ENCODE measurements at places on chromosomes 5 and 9. TPM values are rescaled to one million over a fixed set of nuclear protein-coding genes. Genes with fewer than 3 reads are reported as not detected.

PHF24 gene
- total RNA-seq, result 0.47 TPM

TEX48 gene
- total RNA-seq, result not detected

ZNF454 gene
- 0.61 TPM for total RNA-seq

SMIM32 gene
- total RNA-seq, result not detected

SH3GL2 gene
- not detected for total RNA-seq

F12 gene
- total RNA-seq, result 30.0 TPM

DNA sequence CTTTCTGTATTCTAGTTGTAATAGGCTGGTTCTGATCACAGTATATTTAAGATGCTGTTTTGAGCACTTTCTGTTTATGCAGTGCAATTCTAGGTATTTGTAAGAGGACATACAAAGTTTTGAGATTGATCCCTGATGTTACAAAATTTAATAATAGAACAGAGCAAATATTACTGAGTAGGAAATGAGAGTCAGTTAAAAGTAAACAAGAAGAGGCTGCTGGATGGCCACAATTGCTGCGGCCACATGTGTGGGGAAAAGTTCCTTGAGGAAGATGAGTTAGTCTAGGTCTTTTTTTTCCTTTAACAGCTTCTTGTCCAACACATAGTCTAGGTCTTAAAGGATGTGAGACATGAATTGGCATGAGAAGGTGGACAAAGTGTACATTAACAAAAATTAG, 11.3 kb downstream of the EHMT1 start:
- no peak overlapping the region for H3K27ac ChIP-seq
- no peaks in the 10 kb centered on the region for H3K27me3 ChIP-seq
- no peak overlapping the region for H3K4me3 ChIP-seq

DNA sequence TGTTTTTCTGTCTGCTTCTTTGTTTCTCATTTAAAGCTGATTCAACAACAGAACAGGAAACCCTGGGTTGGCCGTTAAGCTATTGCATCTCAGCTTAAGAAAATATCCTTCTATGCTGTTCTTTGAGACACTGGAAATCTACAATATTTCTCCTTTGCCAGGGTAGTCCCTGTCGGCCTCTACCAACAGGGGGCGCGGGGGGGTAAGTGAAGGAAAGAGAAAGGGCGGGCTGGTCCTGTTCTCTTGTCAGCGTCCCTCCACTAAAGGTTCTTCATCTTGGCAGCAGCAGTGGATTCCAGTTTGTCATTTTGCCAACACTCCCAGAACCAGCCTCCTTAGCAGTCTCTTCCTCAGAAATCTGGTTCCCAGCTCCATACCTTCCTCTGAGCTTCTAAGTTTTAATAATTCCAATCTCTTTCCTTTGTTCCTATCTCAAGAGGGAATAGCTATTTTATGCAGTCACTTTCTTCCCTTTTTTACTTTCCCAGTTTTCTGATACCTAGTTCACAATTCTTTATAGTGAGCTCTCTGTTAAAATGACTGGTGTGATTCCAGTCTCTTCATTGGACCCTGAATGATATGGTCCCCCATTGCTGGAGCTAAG, 222.3 kb downstream of the GLIS3 start:
- H3K4me1 ChIP-seq, result no peaks in the 10 kb centered on the region
- no peak overlapping the region for H3K27ac ChIP-seq
- H3K36me3 ChIP-seq, result no peaks in the 10 kb centered on the region
- no peak overlapping the region for H3K4me3 ChIP-seq

GRCh38 chr9:8649807-8650206, 850.2 kb upstream of the DMAC1 start:
- H3K27ac ChIP-seq, result no peak overlapping the region
- DNase-seq, result no peak
- H3K27me3 ChIP-seq, result no peaks in the 10 kb centered on the region
- H3K4me3 ChIP-seq, result no peak overlapping the region

GRCh38 chr9:117682955-117683710, 21.1 kb upstream of the TLR4 start:
- H3K4me3 ChIP-seq, result no peak overlapping the region

- no peak for DNase-seq
- no peak overlapping the region for H3K27ac ChIP-seq
- no peak overlapping the region for H3K4me3 ChIP-seq
- peaks cover 6% of the 10 kb centered on the region for H3K4me1 ChIP-seq
- H3K36me3 ChIP-seq, result no peaks in the 10 kb centered on the region
Observed at GRCh38 chr9:761176-761792, 80.2 kb upstream of the DMRT1 start.

DNA sequence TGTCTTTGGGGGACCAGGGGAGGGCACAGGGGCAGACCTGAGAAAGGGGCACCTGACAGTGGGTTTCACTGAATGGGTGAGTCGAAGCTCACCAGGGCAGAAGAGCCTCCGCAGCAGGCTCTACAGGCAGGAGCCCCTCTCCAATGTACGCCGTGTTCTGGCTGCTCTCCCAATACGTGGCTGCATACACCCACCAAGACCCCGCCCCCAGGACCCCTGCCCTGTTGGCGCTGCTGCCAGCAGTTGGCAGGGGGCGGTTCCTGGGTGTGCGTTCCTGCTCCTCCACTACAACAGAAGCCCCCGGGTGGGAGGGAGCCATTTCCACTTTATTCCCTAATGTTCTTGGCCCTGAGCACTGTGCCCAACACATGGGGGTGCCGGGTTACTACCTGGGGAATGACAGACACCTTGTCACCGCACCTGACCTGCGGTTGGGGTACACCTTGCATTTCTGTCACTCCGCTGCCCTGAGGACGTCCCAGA, 30.3 kb downstream of the SARDH start:
- no peaks in the 10 kb centered on the region for H3K27me3 ChIP-seq
- no peak for DNase-seq
- H3K4me1 ChIP-seq, result no peaks in the 10 kb centered on the region
- no peaks in the 10 kb centered on the region for H3K36me3 ChIP-seq
- no peak overlapping the region for H3K4me3 ChIP-seq

GRCh38 chr9:110126986-110127864, 80.7 kb downstream of the C9orf152 start:
- peaks cover 35% of the 10 kb centered on the region for H3K4me1 ChIP-seq
- DNase-seq, result no peak
- H3K27ac ChIP-seq, result no peak overlapping the region

DNA sequence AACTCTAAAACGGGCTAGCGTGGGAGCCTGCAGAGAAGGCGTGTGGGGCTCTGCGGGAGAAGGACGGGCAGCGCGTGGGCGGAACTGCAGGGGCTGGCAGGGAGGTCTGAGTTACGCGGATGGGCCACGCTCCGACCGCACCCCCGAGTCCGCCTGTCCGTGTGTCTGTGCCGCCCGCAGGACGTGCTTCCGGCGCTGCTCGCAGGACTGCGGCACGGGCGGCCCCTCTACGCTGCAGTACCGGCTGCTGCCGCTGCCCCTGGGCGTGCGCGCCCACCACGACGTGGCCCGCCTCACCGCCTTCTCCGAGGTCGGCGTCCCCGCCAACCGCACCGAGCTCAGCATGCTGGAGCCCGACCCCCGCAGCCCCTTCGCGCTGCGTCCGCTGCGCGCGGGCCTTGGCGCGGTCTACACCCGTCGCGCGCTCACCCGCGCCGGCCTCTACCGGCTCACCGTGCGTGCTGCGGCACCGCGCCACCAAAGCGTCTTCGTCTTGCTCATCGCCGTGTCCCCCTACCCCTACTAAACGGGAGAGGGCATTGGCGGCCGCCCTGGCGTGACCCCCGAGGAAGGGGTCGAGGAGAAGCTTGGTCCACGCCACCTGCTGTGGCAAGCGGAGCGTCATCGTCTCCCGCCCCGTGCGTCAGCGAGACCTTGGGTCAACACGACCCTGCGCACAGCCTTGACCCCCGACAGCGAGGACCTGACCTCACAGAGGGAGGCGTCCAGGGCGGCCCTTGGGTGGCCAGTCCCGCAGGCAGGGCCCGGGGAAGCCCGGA, 11.4 kb upstream of the ASS1 start:
- no peaks in the 10 kb centered on the region for H3K27me3 ChIP-seq
- no peak overlapping the region for H3K4me3 ChIP-seq
- no peaks in the 10 kb centered on the region for H3K36me3 ChIP-seq
- H3K27ac ChIP-seq, result no peak overlapping the region
- H3K4me1 ChIP-seq, result no peaks in the 10 kb centered on the region
- DNase-seq, result no peak

GRCh38 chr9:22483528-22484070, 37.0 kb downstream of the DMRTA1 start:
- H3K36me3 ChIP-seq, result no peaks in the 10 kb centered on the region
- no peaks in the 10 kb centered on the region for H3K4me1 ChIP-seq
- H3K4me3 ChIP-seq, result no peak overlapping the region

DNA sequence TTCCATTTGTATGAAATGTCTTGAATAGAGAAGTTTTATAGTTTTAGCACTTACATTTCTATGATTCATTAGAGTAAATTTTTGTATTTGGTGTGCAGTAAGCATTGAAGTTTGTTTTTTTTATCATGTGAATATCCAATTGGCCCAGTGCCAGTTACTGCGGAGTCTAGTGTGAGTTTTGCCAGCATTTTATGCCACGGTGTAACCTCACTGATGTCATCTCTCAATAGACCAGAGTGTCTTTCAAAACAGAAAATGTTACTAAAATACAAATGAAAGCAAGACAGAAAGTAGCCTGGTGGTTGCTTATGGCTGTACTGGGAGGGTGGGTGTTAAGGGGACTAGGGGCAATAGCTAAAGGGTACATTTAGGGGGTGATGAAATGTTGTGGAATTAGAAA, 62.8 kb downstream of the IPPK start:
- no peaks in the 10 kb centered on the region for H3K4me1 ChIP-seq
- H3K4me3 ChIP-seq, result no peak overlapping the region
- no peaks in the 10 kb centered on the region for H3K36me3 ChIP-seq
- no peak overlapping the region for H3K27ac ChIP-seq
- no peak for DNase-seq

DNA sequence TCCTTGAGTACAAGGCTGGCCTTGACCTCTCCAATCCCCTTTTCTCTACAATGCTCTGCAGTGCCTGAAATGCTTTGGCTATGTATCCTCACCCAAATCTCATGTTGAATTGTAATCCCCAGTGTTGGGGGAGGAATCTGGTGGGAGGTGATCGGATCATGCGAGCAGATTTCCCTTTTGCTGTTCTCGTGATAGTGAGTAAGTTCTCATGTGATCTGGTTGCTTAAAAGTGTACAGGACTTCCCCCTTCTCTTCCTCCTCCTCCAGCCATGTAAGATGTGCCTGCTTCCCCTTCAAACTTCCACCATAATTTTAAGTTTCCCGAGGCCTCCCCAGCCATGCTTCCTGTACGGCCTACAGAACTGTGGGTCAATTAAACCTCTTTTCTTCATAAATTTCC, 28.5 kb upstream of the AKNA start:
- no peaks in the 10 kb centered on the region for H3K36me3 ChIP-seq
- no peaks in the 10 kb centered on the region for H3K4me1 ChIP-seq
- H3K4me3 ChIP-seq, result no peak overlapping the region
- no peak overlapping the region for H3K27ac ChIP-seq

DNA sequence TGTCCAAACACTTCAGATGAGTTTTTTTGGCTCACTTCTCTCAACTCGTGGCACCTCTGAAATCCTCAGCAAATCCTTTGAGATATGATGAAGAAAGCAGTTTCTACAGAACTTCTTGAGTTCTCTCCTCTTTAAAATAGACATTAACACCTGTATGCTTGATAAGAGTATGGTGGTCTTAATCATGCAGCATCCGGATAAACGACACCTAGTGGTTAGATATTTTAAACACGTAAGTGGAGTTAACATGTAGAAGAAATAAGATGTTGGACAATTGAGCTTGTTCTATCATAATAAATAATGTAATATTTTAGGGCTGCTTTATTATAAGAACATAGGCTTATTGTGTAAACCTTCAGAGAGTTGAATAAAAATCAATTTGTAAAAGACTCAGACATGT, 324.8 kb downstream of the CYLC2 start:
- no peak for DNase-seq
- no peaks in the 10 kb centered on the region for H3K27me3 ChIP-seq
- no peaks in the 10 kb centered on the region for H3K4me1 ChIP-seq
- H3K4me3 ChIP-seq, result no peak overlapping the region

DNA sequence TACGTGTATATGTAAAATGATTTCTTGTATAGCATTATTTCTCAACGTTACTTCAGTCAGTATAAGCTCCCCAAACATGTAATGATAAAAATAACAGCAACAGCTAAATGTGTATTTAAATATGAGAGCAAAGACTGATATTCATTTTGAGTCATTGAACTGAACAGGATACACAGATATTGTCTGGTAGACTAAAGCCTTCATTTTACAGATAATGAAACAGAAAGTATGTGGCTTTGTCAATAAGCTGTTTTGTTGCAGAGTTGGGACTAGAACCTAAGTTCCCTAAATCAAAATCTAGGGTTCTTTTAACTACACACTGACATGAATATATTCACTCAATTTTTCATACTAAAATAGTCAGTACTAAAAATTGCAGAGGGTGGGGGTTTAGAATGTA, 80.4 kb upstream of the MARCHF11 start:
- no peak overlapping the region for H3K27ac ChIP-seq
- no peak for DNase-seq
- no peak overlapping the region for H3K4me3 ChIP-seq
- no peaks in the 10 kb centered on the region for H3K27me3 ChIP-seq
- H3K36me3 ChIP-seq, result no peaks in the 10 kb centered on the region

DNA sequence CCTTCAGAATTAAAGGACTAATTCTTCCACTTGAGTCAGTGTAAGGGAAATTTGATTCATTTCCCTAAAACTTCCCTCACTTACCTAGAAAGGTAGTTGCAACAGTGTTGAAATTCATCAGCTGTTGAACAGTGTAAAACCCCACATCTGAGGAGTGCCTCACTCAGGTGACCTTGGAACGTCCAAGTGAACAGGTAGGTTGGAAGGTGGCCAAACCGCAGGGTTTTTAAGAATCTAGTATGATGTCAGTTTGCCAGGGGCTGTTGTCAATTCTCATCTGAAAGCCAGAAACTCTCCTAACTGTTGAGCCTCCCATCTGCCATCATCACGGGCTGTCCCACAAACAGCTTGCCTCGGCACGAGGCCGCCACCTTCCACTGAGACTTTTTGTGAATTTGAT, 105.7 kb downstream of the TMEM174 start:
- H3K4me3 ChIP-seq, result no peak overlapping the region
- DNase-seq, result no peak
- peaks cover 14% of the 10 kb centered on the region for H3K4me1 ChIP-seq
- no peak overlapping the region for H3K27ac ChIP-seq

- H3K27me3 ChIP-seq, result no peaks in the 10 kb centered on the region
- H3K27ac ChIP-seq, result no peak overlapping the region
- no peak overlapping the region for H3K4me3 ChIP-seq
- H3K4me1 ChIP-seq, result peaks cover 12% of the 10 kb centered on the region
- no peak for DNase-seq
Observed at GRCh38 chr9:136412962-136413361, 2.5 kb downstream of the PMPCA start.

- no peak for DNase-seq
- no peak overlapping the region for H3K27ac ChIP-seq
- no peaks in the 10 kb centered on the region for H3K27me3 ChIP-seq
Observed at GRCh38 chr9:132446887-132447286, 36.9 kb downstream of the CFAP77 start.

- H3K36me3 ChIP-seq, result no peaks in the 10 kb centered on the region
- no peak overlapping the region for H3K4me3 ChIP-seq
- no peaks in the 10 kb centered on the region for H3K27me3 ChIP-seq
- no peak for DNase-seq
- H3K27ac ChIP-seq, result no peak overlapping the region
Observed at GRCh38 chr9:482739-483138, 268.1 kb downstream of the DOCK8 start.

- no peak overlapping the region for H3K27ac ChIP-seq
- DNase-seq, result no peak
- no peaks in the 10 kb centered on the region for H3K4me1 ChIP-seq
- H3K27me3 ChIP-seq, result no peaks in the 10 kb centered on the region
- H3K36me3 ChIP-seq, result no peaks in the 10 kb centered on the region
- no peak overlapping the region for H3K4me3 ChIP-seq
Observed at GRCh38 chr5:143957455-143957854, 145.5 kb downstream of the HMHB1 start.

- H3K27ac ChIP-seq, result no peak overlapping the region
- DNase-seq, result no peak
- no peak overlapping the region for H3K4me3 ChIP-seq
- peaks cover 10% of the 10 kb centered on the region for H3K4me1 ChIP-seq
- no peaks in the 10 kb centered on the region for H3K36me3 ChIP-seq
Observed at GRCh38 chr9:136259517-136259813, 13.9 kb upstream of the QSOX2 start.
